ENCODE measurements at places on chromosomes 6 and 20.

GRCh38 chr6:15017261-15017660 is 228.6 kb upstream of the JARID2 start:
- DNase-seq, result no peak

DNA sequence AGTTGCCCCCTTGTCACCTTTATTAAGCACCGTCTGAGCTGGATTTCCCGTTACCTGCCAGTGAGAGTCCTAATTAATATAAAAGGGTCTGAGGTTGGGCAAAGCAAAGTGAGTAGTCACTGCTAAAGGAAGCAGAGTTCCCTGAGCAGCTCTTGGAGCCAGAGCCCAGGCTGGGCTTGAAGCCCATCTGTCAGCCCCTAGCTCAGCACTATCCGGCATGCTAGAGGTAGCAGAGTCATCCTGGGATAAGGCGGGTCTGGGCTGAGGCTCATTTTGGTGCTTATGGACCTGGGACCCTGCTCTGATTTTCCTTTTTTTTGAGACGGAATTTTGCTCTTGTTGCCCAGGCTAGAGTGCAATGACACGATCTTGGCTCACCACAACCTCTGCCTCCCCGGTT is 46.2 kb downstream of the ADNP start:
- no peak for DNase-seq

DNA sequence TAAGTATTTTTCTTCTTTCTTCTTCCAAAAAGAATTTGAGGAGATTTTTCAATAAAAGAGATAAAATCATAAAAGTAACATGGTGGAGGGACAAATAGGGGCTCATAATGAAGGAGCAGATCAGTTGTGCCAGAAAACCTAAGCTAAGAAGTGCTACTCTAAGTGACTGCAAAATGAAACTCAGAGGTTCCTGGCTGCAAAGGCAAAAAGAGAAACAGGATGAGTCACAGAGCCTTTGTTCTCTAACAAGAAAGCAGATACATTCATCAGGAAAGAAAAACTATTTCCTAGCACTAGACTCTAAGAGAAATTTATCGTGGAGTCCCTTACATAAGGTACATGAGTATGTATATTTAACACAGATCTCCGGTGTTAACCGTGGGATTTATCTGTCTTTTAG is 49.8 kb downstream of the TSHZ2 start:
- no peak for DNase-seq

DNA sequence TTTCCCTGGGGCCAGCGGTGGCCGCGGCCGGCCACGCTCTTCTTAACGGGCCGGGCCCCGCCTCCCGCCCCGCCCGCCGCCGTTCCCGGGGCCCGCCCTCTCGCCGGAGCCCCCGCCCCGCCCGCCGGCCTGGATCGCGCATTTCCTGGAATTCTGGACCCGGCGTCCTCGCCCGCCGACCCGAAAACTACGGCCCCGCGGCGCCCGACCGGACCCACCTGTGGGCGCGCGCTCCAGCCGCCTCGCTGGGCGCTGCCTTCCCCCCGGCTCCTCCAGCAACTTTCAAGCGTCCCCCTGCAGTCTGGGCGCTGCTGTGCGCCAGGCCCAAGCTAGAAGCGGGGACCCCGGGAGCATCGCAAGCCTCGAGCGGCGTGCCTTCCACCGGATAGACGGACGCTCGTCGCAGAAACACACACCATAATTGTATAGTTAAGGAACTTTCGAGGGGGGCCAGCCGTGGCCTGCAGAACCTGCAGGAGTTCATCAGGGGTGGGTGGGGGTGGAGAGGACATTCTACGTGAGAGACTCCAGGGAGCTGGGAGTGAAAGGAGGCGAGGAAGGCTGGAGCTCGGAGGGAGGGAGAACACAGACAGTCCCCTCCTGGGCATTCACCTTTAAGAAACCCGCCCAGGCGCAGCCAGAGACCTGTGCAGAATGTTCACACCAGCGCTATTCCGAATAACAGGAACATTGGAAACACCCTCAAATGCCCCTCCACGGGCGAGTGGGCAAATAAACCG is at the start of gene ADA:
ADA (minus strand) TSS at position 16 of the 740 bp plus-strand sequence. CDS start 92 bp downstream, outside the sequence.
- peak; percentile 28 for DNase-seq

- no peak for DNase-seq
Observed at GRCh38 chr6:33117811-33118277, 42.1 kb downstream of the HLA-DPB1 start.

DNA sequence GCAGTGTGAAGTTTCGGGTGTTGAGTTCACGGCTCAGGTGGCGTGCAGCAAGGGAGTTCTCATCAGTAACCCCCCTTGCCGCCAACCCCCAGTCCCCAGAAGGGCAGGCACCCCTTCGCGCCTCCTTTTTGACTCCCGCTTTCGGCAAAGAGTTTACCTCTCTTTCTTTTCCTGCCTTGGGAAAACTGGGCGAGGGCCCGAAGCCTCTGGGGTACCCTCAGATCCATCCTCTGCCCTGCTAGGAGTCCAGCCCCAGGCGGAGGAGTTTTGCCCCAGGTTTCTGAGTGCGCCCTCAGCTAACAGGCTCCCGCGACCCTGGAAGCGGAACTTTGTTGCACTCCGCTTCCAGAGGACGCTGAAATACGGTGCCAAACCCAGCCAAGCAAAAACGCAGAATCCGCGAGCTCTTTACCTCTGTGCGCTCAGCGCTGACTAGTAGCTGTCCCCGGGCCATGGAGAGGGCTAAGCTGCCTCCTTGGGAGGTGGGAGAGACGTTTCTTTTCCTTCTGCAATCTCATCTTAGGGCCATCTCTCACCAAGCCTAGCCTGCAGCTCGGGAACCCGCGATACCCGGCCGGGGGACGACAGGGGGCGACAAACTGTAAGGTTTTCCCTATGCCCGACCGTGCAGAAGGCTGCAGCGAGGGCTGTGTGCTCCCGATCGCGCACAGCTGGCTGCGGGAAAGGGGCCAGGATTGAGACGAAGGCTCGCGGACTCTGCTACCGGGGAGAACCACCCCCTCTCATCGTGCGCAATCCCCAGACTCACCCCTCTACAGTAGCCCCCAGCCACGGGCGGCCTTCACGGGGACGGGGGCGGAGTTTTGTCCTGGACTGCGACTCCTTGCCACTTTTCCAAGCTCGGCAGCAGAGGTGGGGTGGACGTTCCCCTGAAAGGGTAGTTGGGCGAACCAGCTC is 2.7 kb upstream of the PAX1 start:
- no peak for DNase-seq

DNA sequence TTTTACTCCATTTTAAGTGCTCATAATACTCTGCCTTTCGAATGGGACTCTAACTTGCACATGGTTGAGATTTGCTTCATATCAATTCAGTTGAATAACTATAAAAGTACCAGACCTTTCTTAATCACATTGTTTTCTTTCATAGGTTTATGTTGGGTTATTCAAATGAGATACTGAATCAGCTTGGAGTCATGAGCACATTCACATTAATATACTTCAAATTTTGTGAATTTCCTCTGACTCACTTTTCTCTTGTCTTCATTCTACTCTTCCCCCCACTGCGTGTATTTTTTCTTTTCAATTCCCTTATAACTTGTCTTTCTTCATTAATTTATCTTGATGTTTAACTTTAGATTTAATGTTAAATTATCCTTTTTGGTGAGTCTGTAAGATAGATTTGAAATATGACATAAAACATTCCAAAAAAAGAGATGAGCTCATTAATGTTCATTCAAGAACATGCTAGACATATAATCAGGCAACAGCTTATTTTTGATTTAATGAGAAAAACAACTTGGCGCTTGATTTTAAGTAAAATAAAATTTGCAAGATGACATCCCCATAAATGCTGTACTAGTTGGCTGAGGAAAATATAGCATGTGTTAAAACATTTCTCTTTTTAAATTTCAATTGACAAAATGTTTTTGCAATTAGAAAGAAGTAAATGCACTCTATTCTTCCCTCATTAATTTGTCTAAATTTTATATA is 736.0 kb downstream of the CD109 start:
- peak; percentile 35 for DNase-seq

DNA sequence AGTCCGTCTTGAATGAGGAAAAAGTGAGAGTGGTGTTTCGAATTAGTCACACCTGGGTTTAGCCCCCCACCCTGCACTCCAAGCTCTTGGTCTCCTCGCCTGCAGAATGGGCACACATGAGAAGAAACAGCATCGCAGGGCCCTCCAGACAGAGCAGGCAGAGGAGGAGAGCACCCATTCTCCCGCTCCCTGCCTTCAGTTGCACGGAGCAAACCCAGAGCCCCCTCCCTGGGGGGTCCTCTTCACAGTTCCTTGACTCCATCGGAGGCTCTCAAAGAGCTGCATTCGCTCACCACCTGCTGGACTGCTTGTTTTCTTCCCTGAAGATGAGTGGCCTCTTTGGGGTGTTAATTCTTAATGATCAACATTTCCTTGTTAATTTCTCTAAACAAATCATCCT is 5.1 kb downstream of the CST7 start:
- DNase-seq, result no peak

- DNase-seq, result no peak
Observed at GRCh38 chr6:84618836-84619235, 145.6 kb downstream of the TBX18 start.

- DNase-seq, result no peak
Observed at GRCh38 chr6:44084231-44085014, 42.8 kb downstream of the MRPL14 start.

DNA sequence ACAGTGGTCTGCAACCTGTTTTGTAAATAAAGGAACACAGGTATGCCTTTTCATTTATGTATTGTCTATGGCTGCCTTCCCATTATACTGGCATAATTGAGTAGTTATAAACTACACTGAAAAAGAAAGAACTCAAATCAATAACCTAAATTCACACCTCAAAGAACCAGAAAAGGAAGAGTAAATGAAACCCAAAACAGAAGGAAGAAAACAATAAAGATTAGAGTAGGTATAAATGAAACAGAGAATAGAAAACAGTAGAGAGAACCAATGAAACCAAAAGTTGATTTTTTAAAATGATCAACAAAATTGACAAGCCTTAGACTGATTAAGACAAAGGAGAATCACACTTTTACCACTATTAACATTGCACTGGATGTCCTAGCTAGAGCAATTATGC is 34.7 kb downstream of the FAM184A start:
- DNase-seq, result no peak

DNA sequence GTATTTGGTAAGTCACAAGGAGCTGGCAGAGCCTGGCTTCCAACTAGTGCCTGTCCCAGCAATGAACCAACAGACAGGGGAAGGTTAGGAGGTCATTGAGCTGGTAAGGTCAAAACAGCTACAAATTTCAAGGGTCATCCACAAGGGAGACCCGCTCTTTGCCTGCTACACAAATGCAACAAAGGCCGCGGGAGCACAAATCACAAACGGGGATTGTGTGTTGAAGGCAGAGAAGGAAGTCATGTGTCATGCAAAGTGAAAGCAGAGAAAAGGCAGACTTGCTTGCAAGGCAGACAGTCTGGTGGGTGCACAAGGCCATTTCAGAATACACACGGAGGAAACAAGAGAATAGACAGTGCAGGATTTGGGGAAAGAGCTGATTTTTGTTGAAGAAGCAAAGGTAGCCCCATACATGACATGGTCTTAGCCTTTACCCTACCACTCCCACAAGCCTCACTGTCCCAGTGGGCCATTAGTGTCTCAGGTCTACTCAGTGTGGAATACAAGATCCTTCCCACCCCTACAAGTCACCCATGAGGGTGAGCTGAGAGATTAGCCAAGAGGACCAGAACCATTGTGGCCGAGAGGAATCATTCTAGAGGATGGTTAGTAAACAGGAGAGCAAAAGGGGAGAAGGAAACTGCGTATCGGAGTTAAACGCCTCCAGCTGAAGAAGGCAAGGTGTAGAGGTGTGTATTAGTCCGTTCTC is 18.1 kb upstream of the SAMHD1 start:
- DNase-seq, result no peak

DNA sequence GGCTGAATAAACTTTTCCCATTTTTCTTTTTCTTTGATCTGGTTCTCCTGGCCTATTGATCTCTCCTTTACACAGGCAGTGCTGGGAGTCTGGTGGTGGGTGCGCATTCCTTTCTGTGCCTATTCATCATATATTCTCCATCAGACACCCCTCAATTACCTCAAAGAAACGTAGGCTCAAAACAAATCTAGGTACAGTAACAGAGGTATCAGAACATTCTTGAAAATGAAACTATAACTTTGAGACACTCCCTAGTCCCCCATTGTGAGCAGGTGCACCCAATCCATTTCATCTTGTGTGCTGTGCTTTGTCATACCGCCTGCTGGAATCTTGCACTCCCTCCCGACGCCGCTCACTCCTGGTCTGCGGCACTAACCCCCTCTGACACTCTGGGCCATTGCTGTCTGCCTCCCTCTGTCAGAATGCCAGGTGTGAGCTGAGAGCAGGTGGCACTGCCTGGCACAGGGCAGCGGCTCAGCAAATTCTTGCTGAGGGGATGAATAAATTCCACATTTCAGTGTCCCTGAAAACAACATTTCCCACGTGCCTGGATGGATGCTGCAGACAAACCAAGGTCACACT is 303.4 kb upstream of the EXOC2 start:
- no peak for DNase-seq

GRCh38 chr6:120302041-120302440 is 952.5 kb upstream of the MAN1A1 start:
- no peak for DNase-seq

- DNase-seq, result no peak
Observed at GRCh38 chr6:99136488-99136887, 188.7 kb upstream of the FBXL4 start.

DNA sequence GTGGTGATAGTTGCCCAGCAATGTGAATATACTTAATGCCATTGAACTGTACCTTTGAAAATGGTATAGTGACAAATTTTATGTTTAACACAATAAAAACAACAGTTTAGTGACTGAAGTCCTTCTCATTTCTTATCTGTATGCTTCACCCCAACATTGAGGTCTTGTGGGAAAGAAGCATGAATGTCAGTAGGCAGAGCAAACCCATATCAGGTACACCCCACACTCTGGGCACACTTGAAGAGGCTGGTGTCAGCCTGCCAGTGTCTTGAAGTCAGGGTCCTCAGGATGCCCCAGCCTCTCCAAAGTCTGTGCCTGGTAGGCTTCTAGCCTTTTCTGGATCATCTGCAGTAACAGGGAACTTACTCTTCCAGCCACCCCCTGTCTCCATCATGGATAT is 51.2 kb downstream of the CD164 start:
- DNase-seq, result no peak

DNA sequence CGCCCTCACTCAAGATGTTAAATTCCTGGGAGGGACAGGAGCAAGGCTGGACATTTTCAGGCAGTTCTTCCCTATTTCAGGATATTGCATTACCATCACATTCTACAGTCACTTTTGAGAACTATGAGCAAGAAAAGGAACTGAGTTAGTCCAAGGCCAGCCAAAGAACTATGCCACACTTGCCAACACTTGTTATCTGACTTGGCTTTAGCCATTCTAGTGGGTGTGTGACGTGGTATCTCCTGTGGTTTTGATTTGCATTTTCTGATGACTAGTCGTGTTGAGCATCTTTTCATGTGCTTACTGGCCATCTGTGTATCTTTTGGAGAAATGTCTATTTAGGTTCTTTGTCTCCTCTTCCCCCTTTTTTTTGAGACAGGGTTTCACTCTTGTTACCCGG is 12.0 kb downstream of the XRN2 start:
- peak; percentile 84 for DNase-seq
